ENCODE measurements at places on chromosomes 1 and 21. TPM values are rescaled to one million over a fixed set of nuclear protein-coding genes. Genes with fewer than 3 reads are reported as not detected.

CD1E gene
- not detected for total RNA-seq

ZNF692 gene
- 7.9 TPM for total RNA-seq

ZNF436 gene
- 17.6 TPM for total RNA-seq

CLDN8 gene
- not detected for total RNA-seq

KCNJ15 gene
- not detected for total RNA-seq

SDHB gene
- total RNA-seq: 192 TPM

AURKAIP1 gene
- 263 TPM for total RNA-seq

ADAMTS5 gene
- not detected for total RNA-seq

LHX8 gene
- not detected for total RNA-seq

SIM2 gene
- total RNA-seq: 4.7 TPM

OR2L8 gene
- total RNA-seq: not detected

CACNA1S gene
- total RNA-seq: not detected

ADGRL4 gene
- total RNA-seq: not detected

MYBPH gene
- total RNA-seq: not detected

VSIG8 gene
- not detected for total RNA-seq

CRP gene
- not detected for total RNA-seq

LRRC42 gene
- 94.7 TPM for total RNA-seq

SERPINC1 gene
- not detected for total RNA-seq

PARK7 gene
- total RNA-seq: 487 TPM

EDARADD gene
- 2.3 TPM for total RNA-seq

AZIN2 gene
- total RNA-seq: 13.1 TPM

NUDT17 gene
- total RNA-seq: 3.6 TPM

TNNT2 gene
- 22.2 TPM for total RNA-seq

LAD1 gene
- 6.1 TPM for total RNA-seq

SLC30A10 gene
- total RNA-seq: not detected

RHOC gene
- total RNA-seq: 425 TPM

LMOD1 gene
- 2.4 TPM for total RNA-seq

WDR64 gene
- not detected for total RNA-seq

ASCL5 gene
- total RNA-seq: 0.62 TPM

CGN gene
- total RNA-seq: 18.6 TPM

CCDC185 gene
- not detected for total RNA-seq

AGT gene
- total RNA-seq: not detected

MAB21L3 gene
- not detected for total RNA-seq

ARHGEF16 gene
- 20.2 TPM for total RNA-seq

FCRL3 gene
- not detected for total RNA-seq

PFKL gene
- total RNA-seq: 174 TPM

VAMP3 gene
- total RNA-seq: 126 TPM

PDPN gene
- total RNA-seq: not detected
